ENCODE measurements at places on chromosomes 5 and 9.

GRCh38 chr9:107732781-107733522 lies 243.4 kb upstream of the KLF4 start:
- no peak for DNase-seq

DNA sequence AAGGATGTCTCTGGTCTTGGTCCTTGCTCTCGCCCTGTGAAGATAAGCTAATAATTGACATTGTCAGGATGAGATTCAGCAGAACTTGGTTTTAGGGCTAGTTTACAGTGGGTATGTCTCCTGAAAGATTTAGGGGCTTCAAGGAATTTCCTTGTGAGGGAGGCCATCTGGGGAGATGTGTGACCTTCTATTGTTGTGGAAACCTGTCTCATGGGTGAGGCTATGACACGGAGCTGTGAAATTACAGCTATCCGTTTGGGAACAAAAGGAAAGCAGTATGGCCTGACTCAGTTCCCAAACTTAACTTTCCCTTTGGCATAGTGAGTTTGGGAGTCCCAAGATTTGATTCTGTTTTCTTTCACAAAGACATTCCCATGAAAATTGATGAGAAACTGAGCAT lies 142.0 kb downstream of the PARP8 start:
- DNase-seq = no peak

DNA sequence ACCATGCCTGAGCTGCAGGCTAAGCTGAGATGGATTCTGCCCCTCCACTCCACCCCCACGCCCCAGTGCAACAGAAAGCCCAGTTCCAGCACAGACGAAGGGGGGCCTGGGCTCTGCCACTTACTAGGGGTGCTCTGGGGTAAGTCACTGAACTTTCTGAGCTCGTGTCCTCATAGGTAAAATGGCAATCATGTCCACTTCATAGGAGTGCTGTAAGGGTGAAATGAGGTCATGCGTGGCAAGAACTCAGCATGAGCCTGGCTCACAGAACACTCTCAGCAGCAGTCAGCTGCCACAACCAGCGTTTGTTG lies 8.4 kb upstream of the PSD2 start:
- no peak for DNase-seq

- no peak for DNase-seq
These were observed 25.6 kb downstream of the SLC31A1 start for GRCh38 chr9:113246928-113247327.

GRCh38 chr9:89999176-89999533 lies 394.3 kb downstream of the GADD45G start:
- no peak for DNase-seq

GRCh38 chr9:97802276-97802675 lies 50.8 kb upstream of the FOXE1 start:
- no peak for DNase-seq

- no peak for DNase-seq
These were observed at the start of gene PRR16 for GRCh38 chr5:120463991-120464626. Gene PRR16, plus strand, starts transcription at chr5:120464300.
